Cortex of kidney (tissue), 1 donor: ENCODE measurements at places on chromosomes 6 and 20.

DNA sequence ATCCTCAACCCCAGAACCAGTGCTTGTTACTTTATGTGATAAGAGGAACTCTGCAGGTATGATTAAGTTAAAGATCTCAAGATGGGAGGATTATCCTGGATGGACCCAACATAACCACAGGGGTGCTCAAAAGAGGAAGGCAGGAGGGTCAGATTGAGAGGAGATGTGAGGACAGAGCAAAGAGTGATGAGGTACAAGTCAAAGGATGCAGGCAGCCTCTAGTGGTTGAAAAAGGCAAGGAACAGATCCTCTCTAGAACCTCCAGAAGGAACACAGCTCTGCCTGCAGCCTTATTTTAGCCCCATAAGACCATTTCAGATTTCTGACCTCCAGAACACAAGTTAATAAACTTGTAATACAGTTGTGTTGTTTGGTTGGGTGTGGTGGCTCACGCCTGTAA, 41.2 kb downstream of the PDSS2 start:
- no peak for DNase-seq

- DNase-seq = no peak
Measured at GRCh38 chr6:2883673-2884072, 19.4 kb downstream of the SERPINB9 start.

- no peak for DNase-seq
Measured at GRCh38 chr6:42154461-42155209, 12.2 kb upstream of the C6orf132 start.

DNA sequence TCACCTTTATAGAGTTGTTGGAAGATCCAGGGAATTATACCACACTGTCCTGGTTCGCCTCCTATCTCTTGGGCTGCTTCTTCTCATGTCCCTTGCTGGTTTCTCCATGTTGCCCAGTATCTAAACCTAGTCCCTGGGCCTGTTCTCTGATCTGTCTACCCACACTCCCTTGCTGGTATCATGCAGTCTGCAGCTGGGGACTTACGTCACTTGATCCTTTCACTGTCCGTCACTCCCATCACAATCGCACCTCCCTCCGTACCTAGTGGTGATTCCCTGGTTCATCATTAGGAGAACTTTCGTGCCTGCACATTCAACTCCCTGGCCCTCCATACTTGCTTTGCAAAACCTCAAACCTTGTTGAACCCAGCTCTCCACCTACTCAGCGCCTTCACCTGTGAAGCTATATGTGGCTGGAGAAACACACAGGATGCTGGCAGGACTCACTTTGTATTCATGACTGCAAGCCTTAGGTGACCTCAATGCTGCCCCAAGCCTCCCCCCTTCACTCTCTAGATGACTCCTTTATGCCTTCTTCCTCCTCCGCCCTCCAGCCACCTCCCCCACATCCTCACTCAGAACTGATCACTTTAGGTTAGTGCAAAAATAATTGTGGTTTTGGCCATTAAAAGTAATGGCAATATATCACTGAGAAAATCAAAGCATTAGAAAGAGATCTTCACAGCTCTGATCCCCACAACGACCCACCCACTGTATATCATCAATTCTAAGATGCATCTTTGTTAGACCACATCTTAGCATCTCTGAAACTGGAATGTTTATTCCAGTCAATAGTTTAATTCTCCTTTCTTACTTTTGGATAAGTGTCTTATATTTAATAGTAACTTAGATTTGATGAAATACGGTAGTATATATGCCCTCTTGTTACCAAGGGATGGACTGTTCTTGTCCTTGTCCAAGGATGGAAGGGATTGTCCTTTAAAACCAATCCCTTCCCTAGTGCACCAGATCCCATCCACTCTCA, 26.4 kb downstream of the GDAP1L1 start:
- DNase-seq = no peak
